NCI-H524 treated with DMSO at 0.1 percent for 48 hours (cell line): ENCODE measurements at places on chromosomes 6 and 20.

GRCh38 chr20:61562897-61563504 lies 310.9 kb downstream of the CDH4 start:
- DNase-seq, result no peak

DNA sequence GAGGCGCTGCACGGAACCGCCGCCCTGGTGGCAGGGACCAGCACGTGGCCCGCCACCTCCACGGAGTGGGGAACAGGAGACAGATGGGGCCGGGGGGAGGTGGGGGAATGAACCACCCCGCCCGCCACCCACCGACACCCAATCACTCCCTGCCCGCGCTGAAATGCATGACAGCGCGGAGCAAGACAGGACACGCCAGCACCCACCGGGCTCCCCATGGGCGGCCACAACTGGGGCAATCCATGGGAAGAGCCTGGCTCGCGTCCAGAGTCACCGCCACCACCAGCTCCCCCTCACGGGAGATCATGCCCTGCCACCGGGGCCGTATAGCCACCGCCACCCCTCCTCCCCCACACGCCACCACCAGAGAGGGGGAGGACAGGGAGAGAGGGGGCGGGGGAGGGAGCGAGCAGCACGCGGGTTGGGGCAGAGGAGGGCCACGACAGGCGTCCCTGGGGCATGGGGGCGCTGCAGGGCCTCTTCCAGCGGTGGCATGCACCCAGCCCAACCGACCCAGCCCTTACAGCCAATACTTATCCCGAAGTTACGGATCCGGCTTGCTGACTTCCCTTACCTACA lies 744.3 kb upstream of the DEFB115 start:
- no peak for DNase-seq

GRCh38 chr6:48369100-48369499 lies 258.1 kb upstream of the PTCHD4 start:
- DNase-seq, result no peak

DNA sequence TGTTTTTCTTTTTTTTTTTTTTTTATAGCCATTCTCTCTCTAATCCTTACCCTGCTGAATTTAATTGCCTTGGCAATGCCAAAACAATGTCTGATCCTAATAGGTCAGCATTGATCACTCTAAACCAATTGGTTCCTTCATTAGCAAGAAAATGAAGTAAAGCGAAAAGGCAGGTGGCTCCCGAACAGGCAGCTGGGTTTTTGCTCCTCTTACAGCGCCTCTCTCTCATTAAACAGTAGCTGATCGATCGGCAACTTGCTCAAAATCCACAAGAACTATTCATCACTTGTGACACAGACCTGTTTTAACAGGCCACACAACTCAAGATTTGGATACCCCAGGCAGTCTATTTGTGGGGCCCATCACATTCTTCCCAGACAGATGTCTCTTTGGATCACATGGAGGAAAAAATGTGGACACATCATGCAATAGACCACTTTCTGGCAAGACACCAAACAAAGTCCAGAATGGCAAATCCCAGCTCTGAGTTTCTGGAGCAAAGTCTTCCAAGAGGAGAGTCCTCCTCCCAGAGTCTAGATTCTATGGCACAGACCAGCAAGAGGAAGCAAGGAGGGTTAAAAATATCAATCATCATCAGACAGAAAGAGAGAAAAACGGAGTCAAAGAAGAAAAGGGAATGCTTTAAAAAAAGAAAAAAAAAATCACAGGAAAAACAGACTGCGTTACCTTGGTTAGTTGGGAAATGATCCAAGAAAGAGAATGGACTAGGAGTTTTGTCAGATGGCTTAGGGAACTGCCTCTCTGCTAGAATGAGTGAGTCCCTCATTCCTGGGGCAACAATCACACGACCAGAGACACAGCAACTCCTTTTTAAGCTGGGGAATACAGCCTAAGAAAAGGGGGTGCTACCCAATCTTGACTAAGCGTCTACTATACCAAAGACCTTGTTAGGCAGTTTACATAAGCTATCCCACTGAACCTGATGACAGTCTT lies 247.8 kb downstream of the BTBD9 start:
- DNase-seq, result no peak

DNA sequence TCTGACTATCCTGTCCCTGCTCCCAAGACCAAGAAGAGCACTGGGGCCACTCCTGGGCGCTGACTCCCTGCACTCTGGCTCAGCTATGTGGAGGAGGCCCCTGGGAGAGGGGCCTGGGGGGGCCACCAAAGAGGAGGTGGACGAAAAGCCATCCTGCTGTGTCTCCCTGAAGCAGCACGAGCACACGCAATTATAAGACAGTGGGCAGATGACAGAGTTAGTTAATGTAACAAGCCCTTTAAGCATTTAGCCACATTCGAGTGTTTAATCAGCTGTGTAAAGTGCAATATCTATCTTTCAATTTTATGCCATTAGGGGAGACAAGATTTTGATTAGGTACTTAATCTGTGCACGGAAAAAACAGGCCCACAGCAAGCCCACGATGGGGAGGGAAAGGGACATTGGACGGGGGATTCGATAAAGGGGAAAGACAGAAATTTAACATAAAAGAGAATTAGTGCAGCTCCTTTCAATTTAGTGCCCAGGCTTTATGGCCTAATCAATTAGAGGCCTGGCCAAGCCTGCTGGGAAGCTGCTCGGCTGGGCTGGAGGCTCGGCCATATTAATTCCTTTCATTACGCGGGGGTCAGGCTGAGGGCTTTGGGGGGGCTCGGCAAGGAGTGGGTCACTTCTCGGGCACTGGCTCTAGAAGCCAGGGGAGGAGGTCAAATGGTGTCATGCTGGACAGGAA lies 286.2 kb downstream of the DHX35 start:
- DNase-seq, result no peak

- no peak for DNase-seq
Measured at GRCh38 chr6:142399739-142400138, 97.9 kb downstream of the ADGRG6 start.

GRCh38 chr20:20571068-20571780 lies 141.2 kb downstream of the RALGAPA2 start:
- no peak for DNase-seq

DNA sequence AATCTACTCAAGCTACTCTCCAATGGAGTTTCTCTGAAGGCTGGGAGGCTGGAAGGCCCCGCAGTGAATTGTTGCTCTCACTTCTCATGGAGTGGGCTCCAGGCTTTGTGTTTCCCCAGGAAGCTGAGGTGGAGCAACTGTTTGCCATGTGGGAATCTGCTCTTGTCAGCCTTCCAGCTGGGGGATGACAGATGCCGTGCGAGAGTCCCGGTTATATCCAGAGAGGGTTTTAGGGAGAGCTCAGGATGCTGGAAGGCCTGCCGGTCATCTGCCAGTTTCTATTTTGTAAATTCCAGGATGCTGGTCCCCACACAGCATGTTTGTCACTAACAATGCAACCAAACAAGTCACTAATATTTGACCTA lies 98.2 kb upstream of the NAA20 start:
- peak; percentile 90 for DNase-seq

- no peak for DNase-seq
Measured at GRCh38 chr20:41355192-41355591, 11.4 kb downstream of the EMILIN3 start.

DNA sequence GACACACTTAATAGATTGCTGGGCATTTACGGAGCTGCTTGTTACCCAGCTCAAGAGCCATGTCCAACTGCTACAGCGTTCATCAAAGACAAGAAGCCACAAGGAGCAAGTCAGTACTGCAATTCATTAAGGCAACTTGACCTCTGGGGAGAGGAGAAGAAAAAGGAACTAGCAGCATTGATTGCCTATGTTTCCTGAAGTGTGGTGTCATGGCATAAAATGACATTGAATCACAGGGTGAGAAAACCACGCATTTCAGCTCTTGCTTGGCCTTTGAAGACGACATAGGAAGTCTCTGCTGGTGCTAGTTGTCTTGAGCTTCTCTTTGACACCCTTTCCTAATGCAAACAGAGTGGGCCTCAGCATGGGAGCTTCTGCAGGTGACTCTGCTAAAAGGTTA lies 139.1 kb downstream of the CDH26 start:
- DNase-seq, result no peak

DNA sequence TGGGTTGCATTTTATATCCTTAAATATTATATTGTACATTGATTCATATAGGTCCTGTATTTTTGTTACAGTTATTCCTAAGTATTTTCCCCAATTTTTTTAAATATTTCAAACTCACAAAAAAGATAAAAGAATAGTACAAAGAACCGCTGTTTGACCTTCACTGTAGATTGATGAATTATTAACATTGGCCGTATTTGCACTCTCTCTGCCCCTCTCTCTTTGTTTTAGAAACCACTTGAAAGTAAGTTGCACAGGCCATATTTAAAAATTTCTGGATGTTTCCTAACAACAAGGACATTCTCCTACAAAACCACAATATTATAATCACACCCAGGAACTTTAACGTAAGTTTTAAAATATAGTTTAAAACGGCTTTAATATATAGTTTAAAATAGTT lies 72.0 kb upstream of the DUSP22 start:
- no peak for DNase-seq

GRCh38 chr6:42380228-42380979 lies 71.3 kb downstream of the TRERF1 start:
- DNase-seq, result no peak

DNA sequence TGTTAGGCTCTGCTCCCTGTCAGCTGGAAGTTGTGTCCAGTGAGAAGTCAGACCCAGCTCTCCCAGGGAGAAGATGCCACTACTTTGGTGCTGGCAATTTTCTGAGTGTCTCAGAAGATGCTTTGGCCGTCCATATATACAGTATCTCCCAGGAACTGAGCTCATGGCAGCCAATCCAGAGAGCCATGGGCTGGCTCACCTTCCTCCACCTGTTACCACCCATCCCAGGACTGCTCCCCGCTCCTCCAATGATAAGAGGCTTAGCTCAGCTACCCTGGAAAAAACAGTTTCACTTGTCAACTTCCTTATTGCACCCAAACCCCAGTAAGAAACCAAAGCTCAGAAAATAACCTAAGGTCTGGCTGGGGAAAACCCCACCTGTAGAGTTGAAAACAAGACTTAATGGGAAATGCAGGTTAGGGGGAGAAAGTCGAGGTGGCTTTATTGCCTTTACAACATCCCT lies at the start of gene BNIP5:
TSS of gene BNIP5 (minus strand) at position 110 of the 463 bp plus-strand sequence. CDS start 6,198 bp downstream, outside the sequence.
- no peak for DNase-seq

- DNase-seq, result no peak
Measured at GRCh38 chr6:116512111-116512559, 696 bp downstream of the CALHM5 start.

- no peak for DNase-seq
Measured at GRCh38 chr6:56916849-56917551, 37.9 kb upstream of the BEND6 start.

- no peak for DNase-seq
Measured at GRCh38 chr6:72461144-72461543, 160.7 kb upstream of the KCNQ5 start.

GRCh38 chr20:47008842-47009518 lies 114.3 kb downstream of the EYA2 start:
- no peak for DNase-seq

DNA sequence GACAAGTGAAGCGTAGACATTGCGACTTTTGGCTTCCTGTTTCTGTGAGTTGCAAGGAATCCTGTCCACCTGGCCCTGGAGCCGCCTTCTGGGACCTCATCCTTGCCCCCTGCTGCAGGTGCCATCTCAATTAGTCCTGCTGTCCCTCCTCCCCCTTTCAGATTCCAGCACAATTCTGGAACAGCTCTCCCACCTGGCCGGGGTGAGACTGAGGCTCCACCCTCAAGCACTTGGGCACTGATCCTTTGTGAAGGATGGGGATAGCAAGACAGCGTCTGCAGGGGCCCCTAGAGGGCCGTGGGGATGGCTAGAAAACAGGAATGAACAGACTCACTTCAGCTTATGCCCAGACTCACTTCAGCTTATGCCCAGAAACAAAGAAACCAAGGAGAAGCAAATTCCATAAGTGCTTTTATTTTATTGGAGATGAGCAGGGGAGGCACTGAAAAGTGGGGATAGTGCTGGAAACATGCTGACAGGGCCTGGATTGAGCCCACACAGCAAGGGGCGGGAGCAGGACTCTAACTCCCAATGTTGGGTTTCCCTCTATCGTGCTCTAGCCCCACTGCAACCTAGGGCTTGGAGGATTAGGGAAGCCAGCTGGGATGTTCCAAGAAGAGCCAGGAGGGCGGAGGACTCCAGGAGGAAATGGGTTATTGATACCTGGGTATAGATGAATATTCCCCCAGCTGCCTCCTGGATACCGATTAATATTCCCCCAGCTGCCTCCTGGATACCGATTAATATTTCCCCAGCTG lies 1.4 kb downstream of the C6orf15 start:
- DNase-seq, result no peak
